ENCODE measurements at places on chromosomes 3 and 15.

DNA sequence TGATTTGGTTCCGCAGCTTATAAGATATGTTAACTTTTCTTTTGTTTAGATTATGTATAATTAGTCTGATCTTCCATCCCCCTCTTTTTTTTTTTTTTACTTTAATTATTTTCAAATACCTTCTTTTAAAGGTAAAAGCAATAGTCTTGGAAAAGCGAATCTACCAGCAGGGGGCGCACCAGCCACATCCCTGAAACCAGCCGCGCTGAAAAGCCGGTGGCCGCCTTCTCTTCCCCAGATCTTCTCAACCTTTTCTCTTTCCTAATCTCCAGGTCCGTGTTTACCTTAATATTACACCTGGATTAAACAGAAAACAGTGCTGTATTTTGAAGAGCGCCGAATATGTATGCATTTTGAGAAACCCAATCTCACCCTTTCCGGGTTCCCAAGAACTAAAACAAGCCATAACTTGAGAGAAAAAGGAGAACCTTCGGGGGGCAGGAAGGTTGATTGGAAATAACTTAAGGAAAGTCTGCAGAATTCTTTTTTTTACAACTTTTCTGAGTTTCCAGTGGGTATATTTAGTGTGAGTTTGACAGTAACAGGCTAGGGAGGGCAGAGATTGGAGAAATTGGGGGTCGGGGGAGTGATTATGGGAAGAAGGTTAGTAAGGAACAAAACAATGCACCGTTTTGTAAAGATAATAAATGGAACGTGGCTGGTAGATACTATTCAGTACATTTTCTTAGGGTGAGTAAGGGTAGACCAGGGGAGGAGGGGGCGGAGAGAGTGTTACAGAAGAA, 2.0 kb upstream of the SOX2 start:
- DNase-seq: no peak

GRCh38 chr3:73351423-73352071, 273.2 kb downstream of the PDZRN3 start:
- no peak for DNase-seq

DNA sequence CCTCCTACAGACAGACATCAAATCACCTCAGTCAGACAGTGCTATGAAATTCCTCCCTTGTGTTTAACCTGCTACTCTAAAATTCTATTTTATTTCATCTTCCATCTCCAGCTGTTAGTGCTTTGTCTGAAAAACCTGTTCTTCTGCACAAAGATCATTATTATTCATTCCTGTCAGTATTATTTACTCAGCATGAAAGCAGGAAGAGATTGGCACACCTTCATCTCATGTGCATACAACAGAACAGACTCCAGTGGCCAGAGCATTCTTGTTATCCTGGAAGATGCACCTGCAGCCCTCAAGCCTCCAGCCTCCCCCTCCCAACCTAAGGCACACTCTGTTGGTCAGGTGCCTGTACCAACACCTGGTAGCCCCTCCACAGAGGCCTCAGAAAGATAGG, 1.8 kb upstream of the ROPN1B start:
- DNase-seq: no peak

DNA sequence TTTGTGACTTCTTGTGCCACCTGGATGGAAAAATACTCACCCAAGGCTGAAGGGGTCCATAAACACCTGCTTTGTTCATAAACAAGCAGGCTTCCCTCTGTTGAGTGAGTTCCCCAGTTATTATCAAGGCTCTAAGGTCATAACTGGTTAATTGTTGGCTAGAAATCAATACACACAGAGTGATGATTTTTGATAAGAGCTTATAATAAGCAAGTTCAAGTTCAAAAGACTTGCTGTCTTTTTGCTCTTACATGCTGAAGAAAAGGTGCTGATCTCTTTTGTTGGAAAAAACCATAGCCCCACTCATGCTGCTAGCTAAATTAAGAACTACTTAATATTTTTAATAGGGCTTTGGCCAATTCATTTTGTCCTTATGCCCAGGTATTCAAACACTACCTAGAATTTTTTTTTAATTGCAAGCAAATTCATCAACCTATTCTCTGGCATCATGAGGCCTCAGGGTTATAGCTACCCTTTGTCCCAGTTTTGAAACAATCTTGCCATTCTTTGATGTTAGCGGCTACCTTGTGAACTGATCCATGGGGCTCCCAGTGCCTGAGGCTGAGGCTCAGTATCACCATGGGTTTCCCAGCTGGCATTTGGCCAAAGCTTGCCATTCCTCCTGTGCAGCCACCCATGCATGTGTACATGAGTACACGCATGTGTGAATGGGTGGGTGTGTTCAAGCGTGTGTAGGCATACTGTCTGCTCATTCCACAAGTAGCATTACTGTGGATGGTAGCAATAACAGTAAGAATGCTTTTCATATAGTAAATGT, 127.6 kb upstream of the LPP start:
- no peak for DNase-seq

- no peak for DNase-seq
Observed at GRCh38 chr15:94021621-94022320, 209.6 kb upstream of the MCTP2 start.

DNA sequence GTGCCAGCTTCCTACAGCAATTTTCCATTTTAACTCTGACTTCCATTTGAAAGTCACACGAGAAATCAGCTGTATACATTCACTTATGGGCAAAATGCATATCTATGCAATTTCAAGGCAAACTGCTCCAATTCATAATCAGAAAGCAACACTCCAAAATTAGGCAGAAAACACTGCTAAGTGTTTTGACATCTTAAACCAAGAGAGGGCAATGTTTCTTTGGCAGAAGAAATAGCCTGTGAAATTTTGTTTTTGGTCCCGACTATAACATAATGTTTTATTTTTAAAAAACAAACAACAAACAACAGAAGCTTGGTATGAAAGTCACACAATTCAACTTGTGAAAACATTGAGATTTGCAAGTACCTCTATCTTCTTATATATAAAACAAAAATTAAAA, 42.6 kb downstream of the GOLIM4 start:
- no peak for DNase-seq

GRCh38 chr3:71955240-71956068, 170.5 kb upstream of the PROK2 start:
- no peak for DNase-seq

- no peak for DNase-seq
Observed at GRCh38 chr3:59759298-59760031, 709.6 kb upstream of the CFAP20DC start.

DNA sequence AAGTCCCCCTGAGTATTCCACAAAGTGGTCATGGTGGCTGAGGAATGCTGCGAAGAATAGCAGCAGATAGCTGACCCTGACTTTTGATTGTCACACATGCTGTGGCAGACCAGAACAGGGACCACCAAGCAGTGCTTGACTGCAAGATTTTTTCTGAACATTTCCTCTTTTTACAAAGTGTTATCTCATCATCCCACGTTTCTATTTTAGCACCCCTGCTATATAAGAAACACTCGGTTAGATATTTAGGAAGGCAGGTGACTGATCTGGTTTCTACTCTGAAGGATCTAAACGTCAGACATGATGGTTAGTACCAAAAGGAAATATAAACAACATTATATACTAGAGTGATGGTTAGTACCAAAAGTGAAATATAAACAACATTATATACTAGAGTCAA, 9.1 kb downstream of the SLC25A26 start:
- no peak for DNase-seq

All from D721Med (cell line).